ENCODE measurements at places on chromosomes 3 and 15.

- no peak for DNase-seq
These were observed 157.7 kb upstream of the CADPS start for GRCh38 chr3:63032881-63033280.

DNA sequence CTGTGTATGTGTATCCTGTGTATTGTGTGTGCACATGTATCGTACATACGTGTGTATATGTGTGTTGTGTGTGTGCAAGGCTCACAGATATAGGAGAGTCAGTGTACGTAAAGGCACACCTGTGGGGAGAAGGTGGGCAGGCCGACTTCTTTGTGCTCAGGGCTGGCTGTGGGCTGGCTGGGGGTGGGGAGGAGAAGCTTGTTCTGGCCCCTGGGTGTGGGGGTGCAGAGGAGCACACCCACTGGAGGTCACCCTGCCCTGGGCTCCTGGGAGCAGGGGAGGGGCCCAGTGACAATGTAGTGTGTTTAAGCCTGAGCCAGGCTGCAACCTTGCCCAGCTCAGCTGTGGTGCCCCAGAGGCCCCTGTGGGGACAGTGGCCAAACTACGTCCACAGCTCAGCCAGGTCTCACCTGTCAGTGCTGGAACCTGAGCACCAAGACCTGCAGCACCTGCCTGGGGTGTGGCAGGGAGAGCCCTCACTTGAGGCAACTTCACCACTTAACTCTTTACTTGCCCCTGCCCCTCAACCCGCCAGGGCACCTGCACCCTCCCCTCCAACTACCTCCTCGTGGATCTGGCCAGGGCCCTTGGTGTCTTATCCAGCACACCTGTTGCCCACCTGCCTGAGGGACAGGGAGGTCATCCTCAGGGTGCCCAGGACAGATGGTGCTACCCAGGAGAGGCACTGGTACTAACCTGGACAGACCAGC is 2.6 kb upstream of the HHATL start:
- no peak for DNase-seq

- DNase-seq: no peak
These were observed 17.6 kb downstream of the EXOSC7 start for GRCh38 chr3:44993471-44994205.

- DNase-seq: no peak
These were observed 12.1 kb downstream of the ARPP21 start for GRCh38 chr3:35651426-35651825.

GRCh38 chr3:127541320-127541719 is 49.2 kb downstream of the TPRA1 start:
- DNase-seq: no peak

DNA sequence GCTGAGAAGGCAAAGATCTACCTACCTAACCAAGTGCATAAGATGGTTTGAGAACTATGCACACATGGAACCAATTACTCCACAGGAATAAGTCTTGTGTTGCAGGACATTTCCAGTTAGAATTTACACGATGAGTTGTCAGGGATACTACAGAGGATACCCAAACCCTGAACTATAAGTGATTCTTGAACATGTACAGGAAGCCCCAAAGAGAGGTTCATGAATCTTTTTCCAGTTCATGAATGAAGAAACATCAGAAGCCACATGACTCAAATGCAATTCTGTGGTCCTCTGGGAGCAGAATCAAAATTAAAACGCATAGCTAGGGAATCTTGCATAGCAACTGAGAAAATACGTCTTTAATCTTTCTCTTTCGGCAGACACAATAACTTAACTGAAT is 114.1 kb upstream of the LMCD1 start:
- DNase-seq: no peak

Data from urinary bladder (tissue), 4 donors.